SJCRH30 (cell line): ENCODE measurements at places on chromosomes 16 and 17. TPM values are rescaled to one million over a fixed set of nuclear protein-coding genes. Genes with fewer than 3 reads are reported as not detected.

Gene IRF8
- total RNA-seq = not detected in 2 replicates

Gene CCDC200
- not detected in 2 replicates for total RNA-seq

Gene TP53TG3F
- 0.16 TPM in 1 of 2 replicates, not detected in the other for total RNA-seq

Gene AOC3
- 0.30 and 0.34 TPM in 2 replicates for total RNA-seq

Gene NPIPB2
- 2.6 and 4.3 TPM in 2 replicates for total RNA-seq

Gene DVL2
- total RNA-seq = 33.4 and 39.0 TPM in 2 replicates
